A549 treated with CpdA at 1 μM for 4 hours (cell line): ENCODE measurements at places on chromosomes 5 and 9. TPM values are rescaled to one million over a fixed set of nuclear protein-coding genes. Genes with fewer than 3 reads are reported as not detected.

Gene MTAP
- total RNA-seq: 7.9 to 23.3 TPM (median 12.0 TPM) in 5 replicates

Gene PCDH1
- 1.5 to 2.7 TPM (median 1.9 TPM) in 5 replicates for total RNA-seq

Gene FYB1
- 14.0 to 21.7 TPM (median 15.1 TPM) in 5 replicates for total RNA-seq

Gene GBGT1
- 1.6 to 3.0 TPM (median 2.8 TPM) in 5 replicates for total RNA-seq

Gene ICE1
- 18.9 to 26.4 TPM (median 22.7 TPM) in 5 replicates for total RNA-seq

Gene EGFLAM
- 0.08 to 0.11 TPM in 2 of 5 replicates, not detected in the others for total RNA-seq

Gene SPARC
- total RNA-seq: 15.0 to 28.3 TPM (median 21.6 TPM) in 5 replicates

Gene DPM2
- 34.3 to 50.2 TPM (median 46.5 TPM) in 5 replicates for total RNA-seq

Gene PCDHGB5
- 1.9 to 2.8 TPM (median 2.4 TPM) in 5 replicates for total RNA-seq

Gene SCGB3A2
- total RNA-seq: not detected in 5 replicates

Gene TERT
- total RNA-seq: 2.2 to 3.5 TPM (median 2.9 TPM) in 5 replicates

Gene TRMO
- 11.1 to 16.1 TPM (median 13.1 TPM) in 5 replicates for total RNA-seq

Gene MBLAC2
- total RNA-seq: 2.0 to 3.0 TPM (median 2.8 TPM) in 5 replicates

Gene ZNF462
- total RNA-seq: 4.2 to 6.1 TPM (median 4.5 TPM) in 5 replicates

Gene SV2C
- total RNA-seq: not detected in 5 replicates

Gene CTXN3
- total RNA-seq: not detected in 5 replicates

Gene PHF24
- 0.06 to 0.26 TPM (median 0.16 TPM) in 5 replicates for total RNA-seq

Gene ZCCHC10
- total RNA-seq: 27.7 to 37.6 TPM (median 30.1 TPM) in 5 replicates

Gene THBS4
- 0.06 to 0.14 TPM in 2 of 5 replicates, not detected in the others for total RNA-seq

Gene ACO1
- 30.0 to 31.6 TPM (median 31.1 TPM) in 5 replicates for total RNA-seq

Gene ABO
- total RNA-seq: not detected in 5 replicates

Gene IL13
- total RNA-seq: 0.07 TPM in 1 of 5 replicates, not detected in the others

Gene FGF1
- 0.13 to 1.3 TPM (median 0.32 TPM) in 5 replicates for total RNA-seq

Gene PPP3R2
- total RNA-seq: not detected in 5 replicates

Gene HK3
- total RNA-seq: 0.08 to 0.11 TPM in 2 of 5 replicates, not detected in the others

Gene DNAI1
- total RNA-seq: 0.07 to 0.37 TPM (median 0.09 TPM) in 4 of 5 replicates, not detected in the other

Gene DMRT3
- total RNA-seq: not detected in 5 replicates

Gene RLN1
- total RNA-seq: not detected in 5 replicates

Gene RNF183
- not detected in 5 replicates for total RNA-seq

Gene CCL27
- 0.23 to 0.66 TPM (median 0.32 TPM) in 3 of 5 replicates, not detected in the others for total RNA-seq

Gene HTR4
- not detected in 5 replicates for total RNA-seq

Gene SPINK5
- total RNA-seq: not detected in 5 replicates

Gene ANKRD55
- total RNA-seq: 0.03 to 0.09 TPM in 2 of 5 replicates, not detected in the others

Gene WNT8A
- total RNA-seq: not detected in 5 replicates

Gene HAVCR1
- 26.6 to 46.6 TPM (median 37.2 TPM) in 5 replicates for total RNA-seq

Gene PDZD2
- 0.03 to 0.09 TPM (median 0.07 TPM) in 5 replicates for total RNA-seq

Gene PCDHA7
- 0.08 to 0.22 TPM (median 0.13 TPM) in 5 replicates for total RNA-seq

Gene ZNF367
- 5.1 to 6.3 TPM (median 5.8 TPM) in 5 replicates for total RNA-seq

Gene GPR150
- 0.07 to 0.15 TPM (median 0.08 TPM) in 4 of 5 replicates, not detected in the other for total RNA-seq

Gene AIF1L
- 1.2 to 1.4 TPM (median 1.3 TPM) in 5 replicates for total RNA-seq
